ENCODE measurements at places on chromosomes 11 and 22. TPM values are rescaled to one million over a fixed set of nuclear protein-coding genes. Genes with fewer than 3 reads are reported as not detected.

ACER3 gene
- 11.6 TPM for total RNA-seq

ACAT1 gene
- total RNA-seq = 63.6 TPM

OR5B21 gene
- total RNA-seq = not detected

GRCh38 chr22:26737262-26737661 is 79.9 kb downstream of the MIAT start:
- H3K4me3 ChIP-seq = no peak overlapping the region
- H3K4me1 ChIP-seq = no peaks in the 10 kb centered on the region
- DNase-seq = no peak
- no peak overlapping the region for H3K27ac ChIP-seq

Measured in activated naive CD8-positive, alpha-beta T cell treated with anti-CD3 and anti-CD28 coated beads for 36 hours (primary cell).